ENCODE measurements at places on chromosomes 12 and 14.

- no peaks in the 10 kb centered on the region for H3K27me3 ChIP-seq
- H3K27ac ChIP-seq = no peak overlapping the region
- no peak for DNase-seq
- peaks cover 49% of the 10 kb centered on the region for H3K4me1 ChIP-seq
Observed at GRCh38 chr14:90810806-90811205, 5.4 kb downstream of the TTC7B start.

DNA sequence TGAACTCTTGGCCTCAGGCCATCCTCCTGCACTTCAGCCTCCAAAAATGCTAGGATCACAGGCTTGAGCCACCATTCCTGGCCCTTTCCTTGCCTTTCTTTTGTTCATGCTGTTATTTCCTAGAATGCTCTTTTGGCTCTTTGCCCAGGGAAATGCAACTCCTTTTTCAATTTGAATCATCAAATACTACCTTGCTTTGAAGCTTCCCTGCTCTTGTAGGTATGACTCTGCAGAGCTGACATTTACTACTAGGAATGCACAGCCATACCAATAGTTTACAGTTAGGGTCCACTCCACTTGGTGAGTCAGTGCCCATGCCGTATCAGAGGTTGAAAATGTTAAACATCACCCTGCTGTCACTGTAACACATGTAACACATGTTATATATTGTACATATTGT is 107.0 kb upstream of the CRY1 start:
- H3K27me3 ChIP-seq = peaks cover 21% of the 10 kb centered on the region
- no peaks in the 10 kb centered on the region for H3K36me3 ChIP-seq
- H3K27ac ChIP-seq = no peak overlapping the region
- DNase-seq = no peak

- H3K36me3 ChIP-seq = no peaks in the 10 kb centered on the region
- peaks cover 15% of the 10 kb centered on the region for H3K4me1 ChIP-seq
- no peak for DNase-seq
- no peaks in the 10 kb centered on the region for H3K27me3 ChIP-seq
Observed at GRCh38 chr12:96310067-96310466, 90.2 kb downstream of the CDK17 start.

DNA sequence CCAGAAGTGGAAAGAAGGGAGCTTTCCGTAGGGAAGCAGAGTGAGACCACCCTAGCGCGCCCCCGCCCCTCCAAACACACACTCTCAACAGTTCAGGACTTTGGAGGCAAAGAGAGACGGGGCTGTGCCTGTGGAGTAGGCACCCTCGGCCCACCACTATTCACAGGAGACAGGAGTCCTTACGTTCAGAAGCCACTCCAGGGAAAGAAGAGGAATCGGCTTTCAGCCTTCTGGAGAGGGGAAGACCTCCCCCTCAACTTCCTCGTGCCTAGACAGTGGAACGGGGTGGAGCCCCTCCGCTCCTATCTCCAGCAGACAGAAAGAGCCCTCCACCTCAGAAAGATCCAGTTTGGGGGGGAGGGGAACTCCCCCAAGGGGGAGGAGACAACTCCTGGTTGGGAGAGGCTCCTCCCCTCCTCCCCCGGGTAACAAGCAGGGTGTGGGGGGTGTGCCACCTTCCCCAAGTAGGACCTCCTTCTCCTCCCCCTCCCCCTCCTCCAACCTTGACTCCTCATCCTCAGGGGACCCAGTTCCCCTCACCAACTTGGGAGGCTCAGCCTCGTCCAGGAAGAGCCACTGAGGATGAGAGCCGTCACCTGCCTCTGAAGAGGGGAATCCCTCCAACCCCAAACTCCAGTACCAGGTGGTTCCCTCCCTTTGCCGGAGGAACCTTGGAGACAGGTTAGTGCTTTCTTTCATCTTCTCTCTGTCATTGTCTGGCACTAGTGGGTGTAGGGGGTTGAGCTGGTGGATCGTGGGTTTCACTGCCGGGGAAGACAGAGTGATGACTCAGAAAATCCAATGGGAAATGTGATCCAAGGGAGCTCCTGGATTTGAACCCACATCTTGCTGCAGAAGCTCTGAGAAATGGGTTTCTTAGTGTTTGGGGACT is 883 bp downstream of the FOXJ2 start:
- no peak for DNase-seq
- no peaks in the 10 kb centered on the region for H3K27me3 ChIP-seq
- peak overlapping the region; percentile 93 for H3K27ac ChIP-seq
- peak overlapping the region; percentile 99 for H3K4me3 ChIP-seq
- H3K4me1 ChIP-seq = peaks cover 50% of the 10 kb centered on the region

DNA sequence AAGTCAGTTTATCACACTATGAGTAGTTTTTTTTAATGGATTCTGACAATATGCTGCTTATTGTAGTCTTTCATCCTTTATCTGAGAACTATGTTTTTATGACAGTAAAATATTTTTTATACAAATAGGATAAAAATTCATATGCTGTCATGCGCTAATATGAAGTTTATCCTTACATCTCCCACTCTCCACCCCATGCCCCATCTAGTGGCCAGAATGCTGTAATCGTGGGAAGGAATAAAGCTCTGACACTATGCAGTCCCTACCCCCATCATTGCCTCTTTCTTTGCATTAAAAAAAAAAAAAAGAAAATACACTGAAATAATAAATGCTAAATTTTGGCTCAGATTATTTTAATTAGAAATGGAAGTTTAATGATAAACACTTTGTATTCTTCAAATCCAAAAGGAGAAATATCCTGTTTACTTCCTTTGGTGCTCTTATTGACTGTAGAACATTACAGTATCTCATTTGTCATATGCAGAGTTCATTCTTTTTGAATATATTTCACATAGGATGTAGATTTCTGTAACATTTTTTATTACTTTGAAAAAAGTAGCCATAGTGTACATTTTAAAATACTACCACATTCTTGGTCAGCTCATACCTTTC is 145.9 kb upstream of the SLCO1C1 start:
- H3K4me3 ChIP-seq = no peak overlapping the region
- peak overlapping the region; percentile 48 for H3K27ac ChIP-seq
- H3K4me1 ChIP-seq = no peaks in the 10 kb centered on the region
- H3K36me3 ChIP-seq = no peaks in the 10 kb centered on the region
- no peaks in the 10 kb centered on the region for H3K27me3 ChIP-seq
- no peak for DNase-seq

DNA sequence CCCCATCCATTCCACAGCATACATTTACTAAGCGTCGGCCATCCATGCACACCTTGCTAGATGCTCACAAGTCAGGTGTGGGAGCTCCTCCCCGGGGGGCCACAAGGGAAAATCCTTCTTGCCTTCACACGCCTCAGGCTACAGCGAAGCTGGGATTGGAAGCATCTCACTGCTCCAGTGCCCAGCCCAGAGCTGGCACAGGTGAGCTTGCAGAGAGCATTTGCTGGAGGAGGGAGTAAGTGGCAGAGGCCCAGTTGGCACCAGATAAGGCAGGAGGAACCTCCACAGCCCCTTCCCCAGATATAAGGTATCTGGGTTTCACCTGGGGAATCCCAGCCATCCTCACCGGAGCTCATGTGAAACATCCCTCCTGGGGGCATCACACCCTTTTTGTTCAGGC is 1.8 kb downstream of the TRPV4 start:
- peak overlapping the region; percentile 56 for H3K4me3 ChIP-seq
- no peaks in the 10 kb centered on the region for H3K27me3 ChIP-seq
- H3K4me1 ChIP-seq = peaks cover 17% of the 10 kb centered on the region
- no peak for DNase-seq
- H3K27ac ChIP-seq = no peak overlapping the region

- no peaks in the 10 kb centered on the region for H3K36me3 ChIP-seq
- H3K27ac ChIP-seq = no peak overlapping the region
- no peaks in the 10 kb centered on the region for H3K27me3 ChIP-seq
- peak overlapping the region; percentile 49 for H3K4me3 ChIP-seq
Observed at GRCh38 chr14:88323523-88324199, 592 bp upstream of the KCNK10 start.

GRCh38 chr12:51323966-51324895 is at the start of gene BIN2:
Gene BIN2, minus strand, starts transcription at chr12:51324174. Its CDS starts 72 bp downstream, at chr12:51324102.
- peaks cover 91% of the 10 kb centered on the region for H3K4me1 ChIP-seq
- no peaks in the 10 kb centered on the region for H3K36me3 ChIP-seq
- peak within 1 kb of the TSS; percentile 90 for H3K27ac ChIP-seq
- H3K27me3 ChIP-seq = no peaks in the 10 kb centered on the region

DNA sequence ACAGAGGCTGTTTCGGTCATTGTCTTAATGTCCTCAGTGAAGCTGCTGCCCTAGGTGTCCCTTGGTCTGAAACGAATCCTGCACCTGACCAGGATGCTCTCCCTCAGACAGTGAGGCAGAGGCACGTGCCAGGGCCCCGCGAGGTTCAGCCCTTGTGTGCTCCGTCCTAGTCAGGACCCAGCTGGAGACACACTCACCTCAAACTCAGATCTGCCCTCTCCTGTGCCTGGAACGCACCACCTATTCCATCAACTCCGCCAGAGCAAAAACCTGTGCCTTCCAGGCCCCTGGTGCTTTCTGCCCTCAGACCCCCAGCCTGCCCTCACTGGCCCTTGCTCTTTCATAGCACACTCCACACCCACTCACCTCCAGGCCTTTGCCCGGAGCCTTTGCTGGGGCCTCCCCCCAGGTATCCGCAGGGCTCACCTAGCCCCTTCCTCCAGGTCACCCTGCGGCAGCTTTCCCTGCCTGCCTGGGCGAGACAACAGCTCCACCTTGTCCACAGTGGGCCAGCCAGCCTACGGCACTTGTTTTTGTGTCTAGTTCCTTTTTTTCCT is 150.6 kb downstream of the BCL11B start:
- H3K4me3 ChIP-seq = no peak overlapping the region
- H3K27ac ChIP-seq = no peak overlapping the region
- H3K27me3 ChIP-seq = no peaks in the 10 kb centered on the region
- no peaks in the 10 kb centered on the region for H3K36me3 ChIP-seq

GRCh38 chr14:29905543-29905942 is 22.1 kb downstream of the PRKD1 start:
- H3K4me1 ChIP-seq = no peaks in the 10 kb centered on the region
- no peaks in the 10 kb centered on the region for H3K36me3 ChIP-seq
- DNase-seq = no peak
- H3K27ac ChIP-seq = no peak overlapping the region
- no peaks in the 10 kb centered on the region for H3K27me3 ChIP-seq
- no peak overlapping the region for H3K4me3 ChIP-seq

- H3K4me1 ChIP-seq = no peaks in the 10 kb centered on the region
- H3K4me3 ChIP-seq = no peak overlapping the region
- no peak for DNase-seq
- no peak overlapping the region for H3K27ac ChIP-seq
Observed at GRCh38 chr14:94441531-94442205, 10.9 kb downstream of the SERPINA11 start.

DNA sequence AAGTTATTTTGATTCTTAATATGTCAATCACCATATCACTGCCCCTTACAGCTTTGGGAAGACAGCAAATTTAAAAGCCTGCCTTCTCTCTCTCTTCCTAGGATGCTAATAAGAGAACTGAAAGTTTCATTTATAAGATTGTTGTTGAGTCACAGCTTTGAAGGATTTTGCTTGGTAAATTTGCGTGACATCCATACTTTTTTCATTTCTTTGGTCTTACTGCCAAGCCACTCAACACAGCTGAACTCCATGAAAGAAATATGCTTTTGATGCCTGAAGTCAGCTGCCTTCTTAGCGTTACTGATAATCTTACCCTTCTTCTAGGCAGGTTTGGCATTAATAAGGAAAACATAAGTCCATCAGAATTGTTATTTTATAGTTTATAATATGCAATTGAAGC is 155.0 kb downstream of the CRADD start:
- DNase-seq = no peak
- no peak overlapping the region for H3K27ac ChIP-seq
- H3K4me3 ChIP-seq = no peak overlapping the region
- no peaks in the 10 kb centered on the region for H3K27me3 ChIP-seq
- H3K36me3 ChIP-seq = no peaks in the 10 kb centered on the region

- peaks cover 56% of the 10 kb centered on the region for H3K4me1 ChIP-seq
- H3K27me3 ChIP-seq = no peaks in the 10 kb centered on the region
- peaks cover 18% of the 10 kb centered on the region for H3K36me3 ChIP-seq
- no peak for DNase-seq
Observed at GRCh38 chr12:123271001-123271668, 521 bp downstream of the CDK2AP1 start.

DNA sequence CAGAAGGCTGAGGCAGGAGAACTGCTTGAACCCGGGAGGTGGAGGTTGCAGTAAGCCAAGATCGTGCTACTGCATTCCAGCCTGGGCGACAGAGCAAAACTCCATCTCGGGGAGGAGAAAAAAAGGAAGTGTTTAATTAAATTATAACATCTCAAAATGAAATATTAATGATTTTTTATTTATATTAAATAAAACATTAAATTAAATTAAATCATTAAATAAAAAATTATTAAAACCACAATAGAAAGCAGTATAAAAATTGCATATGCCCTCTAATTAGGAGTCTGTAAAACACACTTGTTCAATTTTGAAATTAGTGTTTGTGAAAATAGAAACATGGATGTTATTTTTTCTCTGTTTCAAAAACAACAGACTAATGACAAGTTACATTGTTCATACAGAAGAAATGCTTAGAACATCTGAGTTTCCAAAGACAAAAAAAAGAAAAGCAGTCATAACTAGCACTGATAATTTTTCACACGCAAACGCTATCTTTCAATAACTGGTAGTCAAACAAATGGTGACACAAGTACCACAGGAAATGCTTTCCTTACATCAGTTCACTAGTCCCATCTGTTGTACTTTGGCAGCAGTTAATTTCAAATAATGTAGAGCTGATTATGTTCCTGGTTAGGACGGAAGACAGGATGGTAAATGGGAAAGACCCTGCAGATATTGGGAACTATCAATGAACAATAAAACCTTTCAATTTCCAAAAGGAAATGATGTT is 54.9 kb downstream of the HECTD4 start:
- no peaks in the 10 kb centered on the region for H3K36me3 ChIP-seq
- no peak overlapping the region for H3K4me3 ChIP-seq
- no peak overlapping the region for H3K27ac ChIP-seq
- no peaks in the 10 kb centered on the region for H3K27me3 ChIP-seq
- peaks cover 3% of the 10 kb centered on the region for H3K4me1 ChIP-seq

DNA sequence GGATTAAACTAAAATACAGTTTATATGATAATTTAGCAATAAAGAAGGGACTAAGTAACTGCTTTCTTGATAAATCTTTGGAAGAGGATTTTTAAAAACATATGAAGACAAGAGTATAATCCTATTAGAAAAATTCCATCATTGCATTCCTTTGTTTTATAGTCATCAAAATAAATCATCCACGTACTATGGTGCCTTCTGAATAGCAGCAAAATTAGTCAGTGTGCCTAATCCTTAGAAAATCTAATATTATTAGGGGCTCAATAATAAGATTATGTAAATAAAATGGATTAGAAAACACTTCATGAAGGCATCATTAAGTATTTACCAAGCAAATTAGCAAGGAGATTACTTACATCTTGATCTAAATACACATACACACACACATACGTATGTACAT is 102.1 kb downstream of the KCNH5 start:
- no peaks in the 10 kb centered on the region for H3K4me1 ChIP-seq
- H3K27ac ChIP-seq = no peak overlapping the region
- H3K4me3 ChIP-seq = no peak overlapping the region
- DNase-seq = no peak
- H3K36me3 ChIP-seq = no peaks in the 10 kb centered on the region

DNA sequence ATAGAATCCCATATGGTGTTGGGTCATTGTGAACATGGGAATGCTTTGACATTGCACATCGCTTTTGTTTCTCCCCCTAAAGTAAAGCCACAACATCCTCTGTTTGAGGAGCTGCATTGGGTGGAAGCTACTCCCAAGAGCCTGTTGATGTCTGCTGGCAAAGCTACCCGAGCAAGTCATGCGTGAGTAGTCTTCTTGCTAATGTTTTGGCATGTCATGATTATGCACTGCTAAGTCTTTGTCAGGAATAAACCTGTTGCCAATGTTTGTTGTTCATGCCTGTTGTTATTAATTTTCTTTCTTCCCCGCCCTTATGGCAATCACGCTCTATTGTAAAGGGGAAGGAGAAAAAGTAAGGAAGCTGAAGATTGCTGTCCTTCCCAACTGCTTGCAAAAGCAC is 97.3 kb downstream of the EXOC5 start:
- no peak overlapping the region for H3K27ac ChIP-seq
- H3K4me3 ChIP-seq = no peak overlapping the region
- no peaks in the 10 kb centered on the region for H3K4me1 ChIP-seq
- no peaks in the 10 kb centered on the region for H3K36me3 ChIP-seq
- DNase-seq = no peak
- H3K27me3 ChIP-seq = peaks cover 9% of the 10 kb centered on the region
